ENCODE measurements at places on chromosomes 7 and 10.

GRCh38 chr7:148987751-148988512, 40.4 kb downstream of the PDIA4 start:
- DNase-seq = no peak

- no peak for DNase-seq
Observed at GRCh38 chr10:23432639-23433038, 6.2 kb upstream of the OTUD1 start.

- no peak for DNase-seq
Observed at GRCh38 chr7:150560486-150560885, 6.7 kb upstream of the GIMAP4 start.

- no peak for DNase-seq
Observed at GRCh38 chr10:118842843-118843624, 88.3 kb upstream of the CACUL1 start.

DNA sequence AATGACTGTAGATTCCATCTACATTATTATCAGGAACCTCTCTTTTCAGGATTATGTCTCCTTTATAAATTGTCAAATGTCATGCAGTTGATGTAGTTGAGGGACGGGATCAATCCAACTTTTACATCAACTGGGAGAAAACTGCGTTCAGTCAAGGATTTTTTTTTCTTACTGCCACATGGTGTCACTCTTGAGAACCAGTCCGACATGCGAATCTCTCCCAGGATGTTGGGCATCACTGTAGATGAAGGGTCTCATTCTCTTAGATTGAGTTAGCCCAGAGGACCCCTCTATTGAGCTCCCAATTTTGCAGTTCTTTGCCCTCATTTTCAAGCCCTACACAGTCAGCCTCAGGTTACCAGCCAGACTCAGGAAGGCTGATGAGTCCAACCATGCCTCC, 120.3 kb upstream of the PTPRZ1 start:
- DNase-seq = no peak

DNA sequence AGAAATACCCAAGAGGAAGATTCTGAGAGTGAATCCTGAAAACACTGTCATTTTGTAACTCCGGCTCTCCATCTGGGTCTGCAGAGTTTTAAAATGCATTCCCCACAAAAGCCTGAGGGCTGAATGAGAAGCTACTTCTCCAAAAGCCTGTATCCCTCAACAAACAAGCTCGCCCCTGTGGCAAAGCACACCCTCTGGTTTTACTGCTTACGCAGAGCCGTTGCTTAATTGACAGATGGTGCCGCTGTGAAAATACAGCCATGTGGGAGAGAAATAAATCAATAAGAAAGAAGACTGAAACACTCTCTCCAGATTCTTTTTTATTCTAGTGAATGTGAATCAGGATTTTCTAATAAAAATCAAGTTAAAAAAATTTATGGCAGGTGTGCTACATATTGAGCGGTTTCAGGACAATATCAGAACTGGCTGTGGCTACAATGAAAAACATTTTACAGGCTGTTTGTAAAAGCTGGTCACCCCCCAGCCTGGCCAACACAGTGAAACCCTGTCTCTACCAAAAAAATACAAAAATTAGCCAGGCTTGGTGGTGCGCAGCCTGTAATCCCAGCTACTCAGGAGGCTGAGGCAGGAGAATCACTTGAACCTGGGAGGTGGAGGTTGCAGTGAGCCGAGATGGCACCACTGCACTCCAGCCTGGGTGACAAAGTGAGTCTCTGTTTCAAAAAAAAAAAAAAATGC, 32.5 kb downstream of the C7orf33 start:
- no peak for DNase-seq

DNA sequence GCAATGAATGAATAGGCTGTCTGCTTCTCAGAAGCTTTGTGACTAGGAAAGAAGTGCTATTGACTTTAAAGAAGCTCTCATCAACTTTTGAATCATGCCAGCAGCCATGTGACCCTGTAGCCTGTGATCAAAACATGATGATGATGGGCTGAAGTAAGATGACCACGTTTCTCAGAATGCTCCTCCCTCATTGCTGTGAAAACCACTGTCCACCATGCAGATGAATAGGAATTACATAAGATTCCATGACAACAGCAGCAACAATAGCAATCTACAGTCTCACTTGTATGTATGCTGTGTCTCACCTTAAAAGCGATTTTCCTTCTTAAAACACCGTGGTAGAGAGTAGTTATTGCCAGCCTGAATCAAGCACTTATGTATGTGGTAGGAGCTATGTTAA, 228.4 kb downstream of the TRIL start:
- no peak for DNase-seq

DNA sequence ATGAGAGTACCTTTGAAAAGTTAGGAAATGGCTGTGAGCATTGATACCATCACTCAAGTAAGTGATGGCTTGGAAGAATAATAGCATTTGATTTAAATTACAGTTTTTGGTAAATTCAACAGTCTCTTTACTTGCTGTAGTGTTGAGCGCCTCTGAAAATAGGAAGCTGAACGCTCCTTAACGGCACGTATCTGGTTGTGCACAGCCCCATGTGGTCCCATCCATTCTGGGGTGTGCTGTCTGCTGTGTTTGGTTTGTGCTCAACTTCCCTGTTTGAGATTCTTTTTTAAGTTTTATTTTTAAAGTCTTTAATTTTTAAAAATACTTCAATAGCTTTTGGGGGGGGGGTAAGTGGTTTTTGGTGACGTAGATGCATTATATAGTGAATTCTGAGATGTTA, 51.5 kb downstream of the DNAJB6 start:
- DNase-seq = no peak

DNA sequence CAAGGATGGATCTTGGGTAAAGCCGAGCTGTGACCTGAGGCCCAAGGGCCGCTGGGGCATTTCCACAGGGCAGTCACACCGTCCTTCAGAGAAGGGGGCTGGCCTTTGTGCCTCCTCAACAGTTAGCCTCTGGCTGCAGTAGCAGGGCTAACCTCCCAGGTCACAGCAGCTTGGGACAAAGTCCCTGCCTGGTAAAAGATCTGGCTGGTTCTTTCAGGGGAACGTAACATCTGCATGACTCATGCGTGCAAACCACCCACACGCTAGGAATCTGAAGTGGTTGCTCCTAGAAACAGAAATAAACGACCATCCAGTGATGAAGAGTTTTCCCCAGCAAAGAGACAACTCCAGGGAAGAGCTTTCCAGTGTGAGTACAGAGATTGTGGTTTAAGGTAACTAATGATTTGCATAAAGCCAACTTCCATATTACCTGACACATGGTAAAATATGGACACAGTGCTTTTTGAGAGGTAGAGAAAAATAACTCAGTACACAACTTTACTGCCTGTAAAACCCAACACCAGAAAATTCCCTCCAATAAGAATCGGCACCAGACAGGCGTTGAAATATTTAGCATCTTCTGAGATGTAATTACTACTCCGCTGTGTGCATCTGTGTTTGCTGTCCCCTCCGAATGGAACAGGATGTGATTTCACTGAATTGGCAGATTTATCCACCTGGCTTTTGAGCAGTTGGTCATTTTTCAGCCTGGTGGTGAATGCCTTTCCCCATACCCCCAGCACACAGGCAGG, 84.9 kb upstream of the ADRB1 start:
- no peak for DNase-seq

DNA sequence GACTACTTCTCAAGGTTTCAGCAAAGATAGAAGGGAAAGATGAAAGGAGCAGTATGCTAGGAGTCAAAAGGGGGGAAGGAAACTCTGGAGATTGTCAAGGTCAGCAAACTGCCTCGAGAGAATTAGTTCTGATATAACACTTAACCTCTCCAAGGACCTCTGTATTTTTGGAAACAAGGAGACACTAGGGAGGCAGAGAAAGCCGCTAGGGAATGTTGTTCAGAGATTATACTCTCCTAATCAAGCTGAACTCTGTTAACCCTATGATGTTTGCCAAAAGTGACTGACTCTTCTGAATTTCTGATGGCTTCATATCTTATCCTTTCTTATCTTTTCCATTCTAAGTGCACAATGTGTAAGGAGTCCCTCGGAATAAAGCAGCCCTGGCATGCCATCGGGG, 27.1 kb downstream of the CREM start:
- no peak for DNase-seq

DNA sequence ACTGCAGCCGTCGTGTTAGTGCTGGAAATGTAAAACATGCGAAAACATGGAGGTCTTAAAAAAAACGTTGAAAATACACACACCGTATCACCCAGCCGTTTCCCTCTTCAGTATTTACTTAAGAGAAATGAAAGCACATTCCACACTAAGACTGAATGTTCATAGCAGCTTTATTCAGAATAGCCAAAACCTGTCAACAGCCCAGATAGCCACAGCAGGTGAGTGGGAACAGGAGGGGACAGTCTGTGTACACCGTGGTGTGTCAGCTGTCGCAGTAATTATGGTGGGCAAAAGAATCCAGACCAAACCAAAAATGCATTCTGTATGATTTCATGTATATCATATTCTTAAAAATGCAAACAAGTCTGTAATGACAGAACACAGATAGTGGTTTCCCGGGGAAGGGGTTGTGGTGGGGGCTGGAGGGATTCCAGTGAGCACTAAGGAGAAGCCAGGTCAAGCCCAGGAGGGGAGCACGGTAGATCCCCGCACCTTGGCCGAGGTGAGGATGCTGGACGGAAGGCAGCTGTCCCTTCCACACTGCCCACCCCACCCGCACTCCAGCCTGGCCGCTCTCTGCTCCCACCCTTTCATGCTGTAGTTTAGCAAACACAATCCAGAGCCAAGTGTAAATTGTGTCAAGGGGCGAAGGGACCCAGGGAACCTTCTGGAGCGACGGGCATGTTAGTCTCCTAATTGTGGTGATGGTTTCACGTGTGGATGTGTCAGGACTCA, 123.6 kb downstream of the NKX6-2 start:
- DNase-seq = no peak

GRCh38 chr10:130746311-130746710, 565.2 kb downstream of the TCERG1L start:
- DNase-seq = no peak

- no peak for DNase-seq
Observed at GRCh38 chr7:105617280-105618015, 36.2 kb upstream of the EFCAB10 start.

DNA sequence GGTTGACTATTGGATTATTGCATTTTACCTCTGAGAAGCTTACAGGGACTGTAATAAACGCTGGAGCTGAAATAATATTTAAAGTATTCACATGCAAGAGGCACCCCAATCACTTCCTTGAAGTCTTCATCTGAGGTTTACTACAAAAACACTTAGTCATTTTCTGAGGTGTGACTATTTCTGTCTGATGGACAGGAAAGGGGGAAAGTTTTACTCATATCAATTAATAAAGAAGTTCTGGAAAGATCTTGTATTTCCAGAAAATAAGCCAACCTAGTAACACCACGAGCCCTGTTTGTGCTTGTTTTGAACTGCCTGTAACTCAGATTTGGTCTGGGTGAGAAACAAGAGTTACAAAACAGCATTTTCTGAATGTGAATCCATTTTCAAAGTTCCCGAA, 63.9 kb upstream of the PRKCQ start:
- DNase-seq = no peak
